ENCODE measurements at places on chromosomes 12 and 14.

GRCh38 chr12:132583736-132584135, 26.6 kb downstream of the LRCOL1 start:
- no peak for DNase-seq

DNA sequence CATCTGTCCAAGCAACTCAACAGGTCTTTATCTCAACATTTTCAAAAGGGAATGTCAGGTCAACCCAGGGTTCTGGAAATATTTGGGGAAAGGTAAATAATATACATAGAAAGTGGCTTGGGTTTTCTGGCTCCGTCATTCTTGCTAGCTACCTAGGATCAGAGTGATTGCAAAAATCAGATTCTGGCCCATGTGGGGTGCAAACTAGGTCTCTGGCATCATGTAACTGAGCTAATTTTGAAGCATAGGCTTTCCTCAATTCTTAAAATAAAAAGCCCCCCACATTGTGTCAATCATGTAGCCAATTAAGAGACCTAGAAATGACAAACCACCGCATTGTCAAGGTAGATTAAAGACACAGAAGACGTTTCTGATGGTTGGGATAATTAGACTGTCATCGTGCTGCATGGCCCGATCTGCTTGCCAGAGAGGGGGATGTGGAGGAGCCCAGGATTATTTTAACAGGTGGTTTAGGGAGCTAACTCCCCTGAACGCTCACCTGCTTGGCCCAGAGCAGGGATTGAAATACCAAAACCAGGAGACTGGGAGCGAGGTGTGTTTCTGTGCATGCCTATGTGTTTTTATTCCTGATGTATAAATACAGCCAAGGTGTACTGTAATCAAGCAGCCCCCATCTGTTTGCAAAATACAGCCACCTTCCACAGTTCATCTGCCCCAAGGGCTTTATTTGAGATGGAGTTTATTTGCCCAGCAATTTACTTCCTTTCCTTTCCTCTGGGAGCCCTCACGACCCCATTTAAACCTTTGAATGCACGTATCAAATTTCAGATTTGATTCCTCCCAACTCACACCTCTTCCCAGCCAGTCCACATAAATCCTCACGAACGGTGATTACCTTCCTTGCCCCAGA, 189.5 kb downstream of the TTC8 start:
- DNase-seq, result no peak

- no peak for DNase-seq
Observed at GRCh38 chr12:50212071-50212467, 44.9 kb upstream of the CERS5 start.

- no peak for DNase-seq
Observed at GRCh38 chr12:112977641-112978040, 678 bp upstream of the OAS2 start.

DNA sequence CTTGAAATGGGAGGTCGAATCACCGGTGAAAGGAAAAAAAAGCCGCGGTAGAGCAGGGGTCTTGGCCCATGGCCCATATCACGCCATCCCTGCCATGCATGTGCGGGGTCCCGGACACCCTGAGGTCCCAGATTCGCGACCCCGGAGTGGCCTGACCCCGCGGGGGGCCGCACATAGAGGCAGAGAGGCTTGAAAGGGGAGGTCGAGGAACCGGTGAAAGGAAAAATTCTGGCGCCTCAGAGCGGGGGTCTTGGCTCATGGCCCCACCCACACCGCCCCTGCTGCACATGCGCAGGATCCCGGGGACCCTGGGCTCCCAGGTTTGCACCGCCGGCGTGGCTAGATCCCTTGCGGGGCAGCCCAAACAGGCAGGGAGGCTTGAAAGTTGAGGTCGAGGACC, 319.8 kb downstream of the ALG10 start:
- DNase-seq, result no peak

- DNase-seq, result no peak
Observed at GRCh38 chr14:95197551-95197950, 40.2 kb upstream of the DICER1 start.

GRCh38 chr12:50508970-50509663, 4.3 kb downstream of the DIP2B start:
- no peak for DNase-seq

GRCh38 chr12:41967668-41968500, 176.8 kb downstream of the GXYLT1 start:
- DNase-seq, result peak; percentile 88

DNA sequence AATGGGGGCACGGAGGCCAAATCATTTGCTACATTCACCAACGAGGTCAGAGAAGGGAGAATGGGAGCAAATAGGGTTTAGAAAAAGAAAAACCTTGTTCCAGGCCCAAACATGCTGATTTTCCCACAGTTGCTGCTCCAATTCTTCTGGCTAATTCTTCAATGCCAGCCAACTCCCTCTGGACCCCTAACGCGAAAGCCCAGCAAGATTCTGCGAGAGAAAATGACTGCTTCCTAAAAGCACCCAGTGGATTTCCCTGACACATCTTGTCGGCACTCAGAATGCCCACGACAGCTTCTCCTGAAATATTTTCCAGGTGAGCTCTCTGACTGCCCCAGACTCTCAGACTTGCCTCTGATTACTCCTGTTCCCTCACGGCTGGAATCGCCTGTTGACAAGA, 689.4 kb downstream of the MED13L start:
- DNase-seq, result no peak

- DNase-seq, result peak; percentile 86
Observed at GRCh38 chr14:104681689-104682074, 7.7 kb upstream of the INF2 start.

DNA sequence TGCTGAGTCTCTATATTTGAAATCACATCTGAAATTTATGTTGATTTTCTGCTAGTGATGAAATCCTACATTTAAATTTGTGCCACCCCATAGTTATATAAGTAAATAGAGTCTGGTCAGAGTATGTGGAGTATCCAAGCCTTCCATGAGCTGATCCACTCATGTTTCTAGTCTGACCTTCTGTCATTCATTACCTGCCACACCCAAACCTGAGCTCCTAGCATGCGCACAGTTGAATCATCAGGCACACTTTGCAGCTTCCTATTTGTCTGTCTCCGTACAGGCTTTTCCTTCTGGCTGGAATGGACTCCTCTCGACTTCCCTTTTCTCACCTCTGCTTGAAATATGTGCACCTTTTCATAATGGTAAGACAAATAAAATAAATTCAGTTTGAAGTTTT, 45.3 kb upstream of the LRIG3 start:
- DNase-seq, result no peak

DNA sequence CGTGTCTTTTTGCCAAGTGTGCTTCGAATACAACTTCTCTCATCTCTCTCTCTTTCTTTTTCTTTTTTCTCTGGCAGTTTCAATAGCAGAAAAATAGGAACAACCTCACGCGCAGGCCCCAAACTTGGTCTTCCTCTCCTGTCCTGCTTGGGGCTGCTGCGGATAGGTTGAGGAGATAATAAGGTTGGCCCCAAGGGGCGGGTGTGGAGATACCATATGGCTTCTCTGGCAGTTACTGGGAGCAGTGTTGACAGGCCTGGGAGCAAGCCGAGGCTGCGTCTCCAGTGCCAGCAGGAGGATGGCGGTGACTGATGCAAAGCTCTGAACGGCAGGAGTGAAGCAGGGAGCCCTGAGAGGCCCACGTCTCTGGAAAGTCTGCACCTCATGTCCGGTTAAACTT, 89.5 kb upstream of the MANSC4 start:
- DNase-seq, result no peak

DNA sequence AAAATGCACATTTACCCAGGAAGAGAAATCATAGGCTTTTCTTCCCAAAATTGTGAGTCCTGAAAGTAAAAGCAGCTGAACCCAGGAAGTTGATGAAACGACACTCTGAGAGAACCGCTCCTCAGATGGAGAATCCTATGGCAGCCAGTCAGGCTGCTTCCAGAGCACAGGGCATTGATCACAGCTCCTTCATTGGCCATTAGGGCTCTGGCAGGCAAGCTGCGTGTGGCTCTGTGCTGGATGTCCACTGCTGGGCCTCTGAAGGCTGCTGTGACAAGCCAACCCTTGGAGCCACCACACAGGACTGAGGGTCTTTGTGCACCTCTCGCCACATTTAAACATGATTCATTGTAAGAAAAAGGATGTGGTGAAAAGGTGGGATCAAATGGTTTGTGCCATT, 89.4 kb downstream of the EXOC5 start:
- DNase-seq, result no peak

DNA sequence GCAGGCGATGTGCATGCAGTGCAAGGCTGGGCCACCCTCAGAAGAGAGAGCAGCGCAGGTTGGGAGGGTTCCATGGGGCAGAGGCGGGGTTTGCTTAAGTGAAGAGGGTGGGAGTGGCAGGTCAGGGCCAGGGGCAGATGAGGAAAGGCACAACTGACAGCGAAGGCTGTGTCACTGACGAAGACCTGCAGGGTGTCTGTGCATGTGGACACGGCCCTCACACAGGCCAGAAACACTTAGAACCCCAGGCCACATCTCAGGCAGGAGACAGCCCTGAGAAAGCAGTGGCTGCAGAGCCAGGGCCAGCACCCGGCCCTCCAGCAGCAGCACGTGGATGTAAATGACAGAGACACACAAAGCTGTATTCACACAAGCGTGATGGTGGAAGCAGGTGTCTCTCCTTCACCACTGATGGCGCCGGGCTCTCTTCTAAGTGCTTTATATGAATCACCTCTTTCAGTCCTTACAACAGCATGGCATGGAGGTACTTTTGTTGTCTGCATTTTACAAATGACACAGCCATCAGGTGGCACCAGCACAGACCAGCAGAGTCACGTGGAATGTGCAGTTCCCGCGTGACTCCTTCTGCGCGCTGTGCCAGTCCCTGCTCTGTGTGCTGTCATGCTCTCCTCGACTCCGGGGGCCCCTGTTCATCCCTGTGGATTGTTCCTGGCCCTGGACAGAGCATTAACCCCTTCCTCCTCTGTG, 54.6 kb downstream of the TSPAN11 start:
- no peak for DNase-seq

DNA sequence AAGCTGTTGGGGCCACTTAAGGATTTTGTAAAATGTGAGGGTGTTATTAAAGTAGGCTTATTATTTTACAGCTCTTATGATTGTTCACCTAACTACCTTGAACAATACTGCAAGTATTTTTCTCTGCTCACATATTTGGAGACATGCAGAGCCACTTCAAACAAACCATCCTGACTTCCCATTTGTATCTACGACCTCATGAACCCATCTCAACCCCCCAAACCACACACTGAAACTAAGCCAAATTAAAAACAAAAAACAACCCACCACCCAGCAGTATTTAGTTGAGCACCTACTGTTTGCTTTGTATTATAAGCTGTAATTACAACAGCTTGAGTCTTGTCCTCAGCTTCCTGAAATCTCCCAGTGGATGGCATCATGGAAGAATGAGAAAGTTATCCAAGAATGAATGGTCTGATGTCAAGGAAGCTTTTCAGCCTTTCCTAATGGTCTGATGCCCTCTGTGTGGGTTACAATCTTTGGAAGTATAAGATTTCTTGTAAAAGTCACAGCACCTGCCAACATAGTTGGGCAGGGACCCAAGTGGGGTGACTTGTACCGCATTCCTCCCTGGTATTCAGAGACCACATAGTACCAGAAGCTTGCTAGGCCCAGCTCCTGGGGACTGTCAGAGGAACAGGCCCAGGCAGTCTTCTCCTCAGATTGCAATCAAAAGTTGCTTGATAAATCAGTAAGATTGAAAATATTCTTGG, 416.6 kb downstream of the ZFP36L1 start:
- DNase-seq, result no peak

GRCh38 chr12:19411234-19412204, 27.8 kb upstream of the AEBP2 start:
- peak; percentile 53 for DNase-seq
